Dermis blood vessel endothelial cell (primary cell): ENCODE measurements at places on chromosomes 7 and 10. TPM values are rescaled to one million over a fixed set of nuclear protein-coding genes. Genes with fewer than 3 reads are reported as not detected.

ZNF467 gene
- total RNA-seq: 4.8 and 12.7 TPM in 2 replicates

MLXIPL gene
- not detected in 2 replicates for total RNA-seq

EGR2 gene
- total RNA-seq: 0.37 and 1.0 TPM in 2 replicates

ADAMTS14 gene
- under 0.01 and 0.05 TPM in 2 replicates for total RNA-seq

VAX1 gene
- total RNA-seq: not detected in 2 replicates

VWDE gene
- not detected in 2 replicates for total RNA-seq

SLC26A4 gene
- total RNA-seq: 8.0 and 9.4 TPM in 2 replicates

NPFFR1 gene
- not detected in 2 replicates for total RNA-seq

HMX2 gene
- total RNA-seq: not detected in 2 replicates
